ENCODE measurements at places on chromosomes 5 and 9.

- no peak for DNase-seq
Observed at GRCh38 chr9:81490605-81491331, 198.6 kb downstream of the TLE1 start.

DNA sequence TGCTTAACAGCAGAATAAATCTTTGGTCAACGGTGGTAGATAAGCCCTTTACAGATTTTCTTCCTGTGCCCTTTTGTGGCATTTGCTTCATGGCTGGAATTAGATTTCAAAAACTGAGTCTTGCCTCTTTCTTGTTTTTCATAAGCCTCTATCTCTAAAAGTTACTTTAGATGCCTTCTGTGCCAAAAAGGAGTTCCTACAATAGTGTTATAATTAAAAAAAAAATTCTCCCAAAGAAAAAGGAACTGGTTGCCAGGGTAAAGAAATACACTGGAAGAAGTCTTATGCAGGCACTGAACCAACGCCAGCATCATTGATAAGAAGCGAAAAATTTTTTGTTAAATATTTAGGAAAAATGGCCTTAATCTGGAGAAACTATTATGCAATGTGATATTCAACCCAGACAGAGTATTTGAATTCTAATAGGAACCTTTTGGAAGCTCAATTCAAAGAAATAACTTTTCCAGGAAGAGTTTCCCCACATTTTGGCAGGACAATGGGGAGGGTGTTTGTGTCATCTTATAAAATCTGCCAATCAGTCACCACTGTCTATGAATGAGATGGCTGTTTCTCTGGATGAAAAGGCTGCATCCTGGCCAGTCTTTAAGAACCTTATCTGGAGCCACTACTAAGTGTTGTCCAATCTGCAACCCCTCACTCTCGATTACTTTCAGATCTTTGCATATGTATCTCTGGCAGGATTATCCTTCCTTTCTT, 608.1 kb downstream of the PDE4D start:
- DNase-seq, result no peak

DNA sequence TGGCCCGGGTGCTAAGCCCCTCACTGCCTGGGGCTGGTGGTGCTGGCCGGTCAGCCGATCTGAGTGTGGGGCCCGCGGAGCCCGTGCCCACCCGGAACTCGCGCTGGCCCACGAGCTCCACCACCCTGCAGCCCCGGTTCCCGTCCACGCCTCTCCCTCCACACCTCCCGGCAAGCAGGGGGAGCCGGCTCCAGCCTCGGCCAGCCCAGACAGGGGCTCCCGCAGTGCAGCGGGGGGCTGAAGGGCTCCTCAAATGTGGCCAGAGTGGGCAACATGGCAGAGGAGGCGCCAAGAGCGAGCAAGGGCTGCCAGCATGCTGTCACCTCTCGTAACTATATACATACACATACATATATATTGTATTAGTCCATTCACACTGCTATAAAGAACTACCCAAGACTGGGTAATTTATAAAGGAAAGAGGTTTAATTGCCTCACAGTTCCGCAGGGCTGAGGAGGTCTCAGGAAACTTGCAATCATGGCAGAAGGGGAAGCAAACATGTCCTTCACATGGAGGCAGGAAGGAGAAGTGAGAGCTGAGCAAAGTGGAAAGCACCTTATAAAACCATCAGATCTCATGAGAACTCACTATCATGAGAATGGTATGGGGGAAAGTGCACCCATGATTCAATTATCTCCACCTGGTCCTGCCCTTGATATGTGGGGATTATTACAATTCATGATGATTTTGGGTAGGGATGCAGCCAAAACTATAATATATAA, 56.8 kb downstream of the LIX1 start:
- no peak for DNase-seq

- no peak for DNase-seq
Observed at GRCh38 chr5:61788548-61788947, 456.5 kb downstream of the ZSWIM6 start.

DNA sequence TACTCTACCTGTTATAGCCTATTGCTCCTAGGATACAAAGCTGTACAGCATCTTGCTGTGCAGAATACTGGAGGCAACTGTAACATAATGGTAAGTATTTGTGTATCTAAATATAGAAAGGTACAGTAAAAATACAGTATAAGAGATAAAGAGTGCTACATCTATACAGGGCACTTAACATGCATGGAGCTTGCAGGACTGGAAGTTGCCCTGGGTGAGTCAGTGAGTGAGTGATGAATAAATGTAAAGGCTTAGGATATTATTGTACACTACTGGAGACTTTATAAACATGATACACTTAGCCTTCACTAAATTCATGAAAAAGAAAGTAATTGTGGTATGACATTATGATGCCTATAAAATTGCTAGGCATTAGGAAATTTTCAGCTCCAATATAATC, 65.5 kb upstream of the OSMR start:
- DNase-seq, result no peak

DNA sequence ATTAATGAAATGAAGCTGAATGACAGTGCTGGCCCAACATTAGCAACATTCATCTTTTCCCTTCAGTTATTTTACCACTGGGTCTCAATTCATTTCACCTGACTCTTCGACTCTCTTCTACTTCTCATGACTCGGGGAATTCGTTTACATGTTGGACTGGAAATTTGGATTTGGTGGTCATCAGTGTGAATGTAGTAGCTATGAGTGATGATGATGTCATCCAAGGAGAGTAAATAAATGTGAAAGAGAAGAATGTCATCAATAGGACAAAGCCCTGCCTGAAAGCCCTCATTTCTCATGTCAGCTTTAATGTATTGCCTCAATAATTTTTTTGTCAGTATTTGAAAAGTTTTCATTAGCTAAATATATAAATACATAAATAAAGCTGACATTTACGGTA, 21.9 kb upstream of the CFAP95 start:
- no peak for DNase-seq

- DNase-seq, result no peak
Observed at GRCh38 chr9:134433101-134433500, 106.8 kb downstream of the RXRA start.

DNA sequence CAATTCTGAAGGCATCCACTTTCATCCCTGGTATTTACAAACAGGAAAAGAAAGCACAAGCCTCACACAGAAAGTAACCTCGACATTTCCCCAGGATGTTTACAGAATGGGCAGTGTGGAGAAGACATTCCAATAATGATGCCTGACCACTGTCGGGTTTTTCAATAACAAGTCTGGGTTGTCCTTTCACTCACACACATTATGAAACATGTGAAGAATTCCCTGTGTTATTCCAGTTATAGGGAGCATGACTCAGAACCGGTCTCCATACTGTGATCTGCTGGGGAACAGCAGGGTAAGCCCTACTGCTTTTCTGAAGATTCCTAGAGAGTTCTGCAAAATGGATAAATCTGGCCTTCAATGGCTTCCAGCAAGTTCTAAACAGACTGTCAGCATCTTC, 155.3 kb downstream of the ADAMTS12 start:
- DNase-seq, result no peak

DNA sequence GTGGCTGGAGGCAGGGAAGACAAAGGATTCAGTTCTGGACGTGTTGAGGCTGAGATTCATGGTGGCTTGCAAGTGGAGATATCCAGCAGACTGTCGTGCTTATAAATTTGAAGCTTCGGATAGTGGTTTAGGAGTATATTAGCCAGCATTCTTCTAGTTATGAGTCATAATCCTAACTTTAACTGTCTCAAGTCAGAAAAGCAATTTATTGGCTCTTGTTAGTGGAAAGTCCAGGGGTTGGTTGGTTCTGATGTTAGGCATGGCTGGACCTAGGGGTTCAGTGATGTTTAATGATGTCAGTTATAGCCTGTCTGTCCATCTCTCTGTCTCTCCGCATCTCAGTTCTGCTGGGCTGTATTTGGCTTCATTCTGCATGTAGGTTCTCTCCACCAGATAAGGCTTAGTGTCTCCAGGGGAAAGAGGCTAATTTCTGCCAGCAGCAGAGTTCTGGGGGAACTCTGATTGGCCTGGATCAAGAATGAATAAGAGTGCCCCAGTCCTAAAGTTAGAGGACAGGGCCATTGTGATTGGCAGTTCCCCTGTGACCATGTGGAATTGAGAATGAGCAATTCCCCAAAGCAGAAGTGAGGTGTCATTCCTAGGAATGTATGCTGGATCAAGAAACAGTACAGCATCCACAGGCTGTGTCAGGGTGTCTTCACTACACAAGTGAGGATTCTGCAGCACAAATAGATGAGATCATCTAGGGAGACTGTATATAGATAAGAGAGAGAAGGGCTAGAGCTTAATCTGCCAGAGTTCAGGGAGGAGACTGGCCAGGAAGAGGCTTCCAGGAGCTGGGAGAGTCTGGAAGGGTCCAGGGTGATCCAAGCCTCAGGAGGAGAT, 72.9 kb upstream of the SHB start:
- no peak for DNase-seq

DNA sequence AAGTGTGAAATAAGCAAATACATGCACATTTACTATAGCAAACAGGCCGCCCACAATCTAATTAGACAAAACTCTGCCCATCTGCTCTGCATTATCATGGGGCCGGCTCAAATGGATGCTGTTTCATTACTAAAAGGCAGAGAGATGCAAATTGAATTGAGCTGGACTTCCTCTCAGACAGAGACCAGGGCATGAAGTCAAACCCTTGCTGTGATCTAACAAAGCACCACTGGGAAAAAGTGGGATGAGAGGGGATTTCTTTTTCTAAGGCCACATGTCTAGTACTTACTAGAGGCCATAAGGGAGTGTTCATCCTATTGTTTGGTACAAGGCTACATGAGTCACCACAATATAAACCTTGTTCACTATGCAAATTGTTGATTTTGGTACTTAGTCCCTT, 614.7 kb downstream of the ISL1 start:
- no peak for DNase-seq

GRCh38 chr9:127211983-127212382, 52.6 kb upstream of the GARNL3 start:
- DNase-seq, result no peak

- no peak for DNase-seq
Observed at GRCh38 chr5:76292620-76293322, 110.3 kb upstream of the IQGAP2 start.

DNA sequence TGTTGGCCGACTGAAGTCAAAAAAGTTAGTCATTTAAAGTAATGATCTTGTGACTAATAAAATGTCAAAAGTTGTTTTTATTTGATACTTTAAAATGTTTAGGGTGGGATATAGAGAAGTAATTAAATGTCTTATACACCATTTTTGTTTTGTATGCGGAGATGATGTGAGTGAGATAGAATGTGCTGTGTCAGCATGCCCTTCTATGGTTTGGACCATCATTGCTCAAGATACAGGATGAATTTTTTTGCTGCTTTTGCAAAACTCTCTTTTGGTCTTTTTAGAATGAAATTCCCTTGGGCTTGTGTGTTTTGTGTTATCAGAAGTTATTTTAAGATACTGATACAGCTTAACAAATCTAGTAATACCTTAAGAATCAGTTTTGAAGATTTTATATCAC, 12.5 kb downstream of the SRFBP1 start:
- DNase-seq, result no peak

DNA sequence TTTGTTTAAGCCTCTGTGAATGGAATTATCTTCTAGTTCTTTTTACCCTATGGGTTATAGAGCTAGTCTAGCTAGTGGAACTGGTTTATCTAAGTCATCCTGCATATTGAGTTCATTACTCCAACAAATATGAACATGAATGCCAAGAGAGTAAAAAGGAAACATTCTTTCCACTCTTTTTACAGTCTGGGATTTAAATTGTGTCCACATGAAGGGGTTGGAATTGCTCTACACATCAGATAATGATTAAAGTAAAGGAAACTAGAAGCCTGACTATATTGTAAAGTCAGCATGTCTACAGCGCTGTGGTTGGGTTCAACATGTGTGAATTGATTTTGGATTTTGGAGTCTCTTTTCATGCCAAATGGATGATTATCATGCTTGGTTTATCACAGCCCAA, 173.1 kb downstream of the CCDC171 start:
- no peak for DNase-seq

GRCh38 chr5:16970826-16971225, 34.7 kb upstream of the MYO10 start:
- DNase-seq, result no peak

GRCh38 chr5:28549588-28549987, 1511.2 kb upstream of the CDH9 start:
- no peak for DNase-seq

- no peak for DNase-seq
Observed at GRCh38 chr9:18906656-18907395, 126.2 kb downstream of the SAXO1 start.

DNA sequence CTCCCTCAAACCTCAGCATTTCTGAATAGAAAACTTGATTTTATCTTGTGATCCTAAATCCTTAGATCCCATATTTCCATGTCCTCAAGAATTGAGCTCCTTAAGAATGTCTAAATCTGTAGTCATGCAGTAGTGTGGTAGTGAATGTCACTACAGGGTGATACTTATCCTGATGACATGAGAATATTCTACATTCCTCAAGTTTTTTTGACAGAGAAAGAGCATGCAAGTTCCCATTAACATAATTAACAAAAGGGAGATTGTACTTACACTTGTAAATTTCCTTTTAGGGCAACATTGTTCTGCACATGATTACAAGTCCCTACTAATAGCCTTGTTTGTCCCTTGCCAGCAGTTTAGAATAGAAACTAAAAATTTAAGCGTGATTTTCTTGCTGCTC, 352.3 kb downstream of the PTPRD start:
- no peak for DNase-seq

DNA sequence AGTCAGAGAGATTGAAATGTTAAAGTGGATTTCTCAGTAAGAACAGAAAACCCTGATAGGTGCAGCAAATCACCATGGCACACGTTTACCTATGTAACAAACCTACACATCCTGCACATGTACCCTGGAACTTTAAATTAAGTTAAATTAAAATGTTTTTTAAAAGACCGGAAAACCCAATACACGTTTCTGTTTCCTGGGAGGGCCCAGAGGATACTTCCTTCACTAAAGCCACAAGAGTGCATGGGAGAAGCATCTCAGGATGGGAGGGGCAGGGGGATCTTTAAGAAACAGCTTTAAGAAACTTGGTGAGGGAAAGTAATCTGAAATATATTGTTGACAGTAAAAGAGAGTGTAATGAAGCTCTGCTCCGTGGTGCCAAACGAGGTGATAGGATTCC, 164.7 kb upstream of the PTGER4 start:
- no peak for DNase-seq

- DNase-seq, result no peak
Observed at GRCh38 chr5:142215915-142216681, 107.5 kb downstream of the NDFIP1 start.

DNA sequence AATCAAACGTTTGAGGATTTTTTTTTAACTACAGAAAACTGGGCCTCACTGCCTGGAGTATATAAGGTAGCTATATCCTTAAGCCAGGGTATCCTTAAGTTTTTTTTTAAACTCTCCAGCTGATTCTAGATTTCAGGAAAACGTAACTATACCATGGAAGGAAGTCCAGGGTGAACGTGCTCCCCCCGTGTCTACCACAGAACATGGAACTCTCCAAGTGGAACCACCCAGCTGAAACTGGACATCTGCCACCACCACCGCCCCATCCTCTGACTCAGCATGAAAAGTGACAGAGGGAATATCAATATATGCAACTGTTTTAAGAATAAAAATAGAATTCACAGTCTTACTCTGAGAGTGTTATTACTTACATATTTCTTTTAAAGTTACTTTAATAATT, 61.3 kb downstream of the DROSHA start:
- no peak for DNase-seq

Data from NCI-H187 (cell line).